ENCODE measurements at places on chromosomes 5 and 9. TPM values are rescaled to one million over a fixed set of nuclear protein-coding genes. Genes with fewer than 3 reads are reported as not detected.

ZDHHC11B gene
- polyA plus RNA-seq: 0.27 TPM

ADGRV1 gene
- polyA plus RNA-seq: 0.07 TPM

KIF24 gene
- polyA plus RNA-seq: 0.09 TPM

CYFIP2 gene
- polyA plus RNA-seq: 231 TPM

PTGER4 gene
- 76.7 TPM for polyA plus RNA-seq

N4BP3 gene
- polyA plus RNA-seq: 18.3 TPM

NTRK2 gene
- polyA plus RNA-seq: 0.03 TPM

Measured in B cell (primary cell).